Kidney capillary endothelial cell (primary cell): ENCODE measurements at places on chromosomes 5 and 9.

DNA sequence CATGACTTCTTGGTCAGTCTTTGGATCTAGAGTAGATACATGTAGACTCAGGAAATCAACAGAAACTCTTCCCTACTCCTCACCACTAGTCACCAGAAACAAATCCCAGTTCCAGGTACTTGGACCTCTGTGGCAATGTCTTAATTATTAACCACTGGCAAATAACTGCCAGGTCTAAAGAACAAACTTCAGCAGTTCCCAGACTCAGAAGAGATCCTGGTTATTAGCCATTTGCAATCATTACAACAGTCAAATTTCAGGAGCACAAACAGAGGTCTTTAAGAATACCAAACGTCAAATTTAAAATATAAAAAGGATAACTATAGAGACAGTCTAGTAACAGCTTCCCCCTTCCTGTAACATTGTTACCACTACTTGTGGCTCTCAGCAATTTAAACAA, 10.2 kb downstream of the DIAPH1 start:
- no peak for DNase-seq

- DNase-seq: no peak
Observed at GRCh38 chr9:31958572-31958971, 425.9 kb upstream of the ACO1 start.

GRCh38 chr5:113317636-113318035, 117.2 kb downstream of the TSSK1B start:
- no peak for DNase-seq

- DNase-seq: no peak
Observed at GRCh38 chr5:133683646-133684596, 71.6 kb upstream of the FSTL4 start.

- DNase-seq: peak; percentile 1
Observed at GRCh38 chr5:56649569-56649968, 165.8 kb upstream of the MAP3K1 start.
